Cerebellar cortex (tissue), 1 donor: ENCODE measurements at places on chromosomes 12 and 14.

DNA sequence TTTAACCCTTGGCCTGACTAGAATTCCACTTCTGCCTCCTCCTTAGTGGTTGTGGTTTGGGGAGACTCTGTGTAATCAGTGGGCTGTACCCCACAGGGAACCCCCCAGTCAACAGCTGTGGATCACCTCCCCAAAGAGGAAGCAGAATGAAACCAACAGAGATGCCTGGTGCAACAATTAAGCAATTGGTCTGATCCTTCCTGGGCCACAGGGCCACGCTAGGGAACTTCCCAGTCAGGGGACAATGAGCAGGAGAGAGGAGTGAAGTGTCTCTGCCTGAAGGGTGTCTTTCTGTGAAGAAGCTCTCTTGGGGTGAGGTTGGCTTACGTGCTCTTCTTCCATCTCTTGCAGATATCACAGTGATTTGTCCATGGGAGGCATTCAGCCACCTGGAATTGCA, 8.2 kb downstream of the PDE6H start:
- DNase-seq = no peak

DNA sequence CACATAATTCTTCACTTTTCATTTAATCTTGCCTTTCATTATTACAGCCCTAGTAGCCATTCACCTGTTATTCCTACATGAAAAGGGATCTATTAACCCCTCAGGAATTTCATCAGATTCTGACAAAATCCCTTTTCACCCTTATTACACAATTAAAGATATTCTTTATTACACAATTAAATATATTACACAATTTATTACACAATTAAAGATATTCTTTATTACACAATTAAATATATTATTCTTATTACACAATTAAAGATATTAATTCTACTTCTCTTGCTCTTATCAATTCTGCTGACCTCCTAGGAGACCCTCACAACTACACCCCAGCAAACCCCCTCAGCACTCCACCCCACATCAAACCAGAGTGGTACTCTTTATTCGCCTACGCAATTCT, 77.1 kb downstream of the SINHCAF start:
- DNase-seq = no peak

GRCh38 chr14:49479432-49479831, 106.7 kb downstream of the RPS29 start:
- no peak for DNase-seq

DNA sequence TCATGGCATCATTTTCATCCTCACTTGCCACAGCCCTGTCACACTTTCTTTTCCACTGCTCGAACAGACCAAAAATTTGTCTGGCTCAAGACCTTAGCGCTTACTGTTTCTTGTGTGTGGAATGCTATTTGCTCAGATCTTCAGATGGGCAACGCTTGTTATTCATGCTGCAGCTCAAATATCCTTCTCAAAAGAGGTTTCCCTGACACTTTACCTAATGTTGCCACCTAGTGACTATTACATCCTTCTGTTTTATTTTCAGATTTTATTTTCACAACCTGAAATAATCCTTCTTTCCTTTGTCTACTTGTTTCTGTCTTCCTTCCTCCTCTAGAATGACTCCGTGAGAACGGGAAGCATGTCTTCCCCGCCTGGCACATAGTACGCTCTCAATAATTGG, 5.6 kb downstream of the FBXO33 start:
- DNase-seq = peak; percentile 45

- DNase-seq = no peak
These were observed 824 bp downstream of the OAS1 start for GRCh38 chr12:112907415-112908157.

GRCh38 chr14:104112609-104113571, 25.5 kb upstream of the KIF26A start:
- DNase-seq = no peak

DNA sequence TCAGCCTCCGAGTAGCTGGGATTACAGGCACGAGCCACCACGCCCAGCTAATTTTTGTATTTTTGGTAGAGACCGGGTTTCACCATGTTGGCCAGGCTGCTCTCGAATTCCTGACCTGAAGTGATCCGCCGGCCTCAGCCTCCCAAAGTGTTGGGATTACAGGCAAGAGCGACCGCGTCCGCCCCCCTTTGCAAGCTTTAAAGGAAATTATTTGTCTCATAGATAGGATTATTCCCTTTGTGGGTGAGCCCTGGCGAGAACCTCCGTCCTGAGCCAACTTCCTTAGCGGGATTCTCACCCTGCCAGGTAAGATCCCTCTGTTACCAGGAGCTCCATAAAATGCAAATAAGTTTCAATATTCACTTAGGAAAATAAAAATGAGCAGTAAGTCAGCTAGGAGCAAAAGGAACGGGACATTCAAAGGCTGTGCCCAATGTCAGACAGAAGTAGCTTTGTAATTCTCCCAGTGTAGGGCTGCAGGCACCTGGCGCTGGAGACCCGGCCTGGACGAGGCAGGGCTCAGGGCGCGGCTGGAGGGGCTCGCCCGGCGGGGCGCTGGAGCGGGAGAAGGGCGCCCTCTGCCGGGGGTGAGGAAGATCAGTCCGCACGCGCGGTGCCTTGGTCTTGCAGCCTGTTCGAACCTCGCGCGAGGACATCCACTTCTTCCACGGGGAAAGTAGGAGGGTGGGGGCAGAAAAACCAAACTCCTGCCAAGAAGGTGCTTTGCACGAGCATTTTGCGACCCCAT, 47.2 kb upstream of the PLXNC1 start:
- peak; percentile 52 for DNase-seq

GRCh38 chr12:52781399-52782082, 4.4 kb upstream of the KRT76 start:
- DNase-seq = no peak

GRCh38 chr14:71238835-71239234, 331.6 kb downstream of the PCNX1 start:
- DNase-seq = no peak

DNA sequence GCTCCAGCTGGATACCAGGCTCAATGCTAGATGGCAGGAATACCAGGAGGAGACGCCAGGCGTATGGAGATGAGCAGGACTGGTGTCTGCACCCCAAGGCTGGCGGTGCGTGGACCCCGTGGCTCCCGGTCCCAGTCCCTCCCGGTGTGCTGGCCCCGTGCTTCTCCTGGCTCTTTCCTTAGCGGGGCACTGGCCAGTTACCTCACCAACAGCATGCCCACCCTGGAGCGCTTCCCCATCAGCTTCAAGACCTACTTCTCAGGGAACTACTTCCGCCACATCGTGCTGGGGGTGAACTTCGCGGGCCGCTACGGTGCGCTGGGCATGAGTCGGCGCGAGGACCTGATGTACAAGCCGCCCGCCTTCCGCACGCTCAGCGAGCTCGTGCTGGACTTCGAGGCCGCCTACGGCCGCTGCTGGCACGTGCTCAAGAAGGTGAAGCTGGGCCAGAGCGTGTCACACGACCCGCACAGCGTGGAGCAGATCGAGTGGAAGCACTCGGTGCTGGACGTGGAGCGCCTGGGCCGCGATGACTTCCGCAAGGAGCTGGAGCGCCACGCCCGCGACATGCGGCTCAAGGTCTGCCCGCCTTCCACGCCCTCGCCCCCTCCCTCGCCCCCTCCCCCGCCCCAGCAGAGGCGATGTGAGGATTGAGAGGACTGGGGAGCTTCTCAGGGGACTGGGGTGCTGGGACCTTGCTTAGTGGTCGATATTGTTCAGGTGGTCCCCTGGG, 14.6 kb downstream of the VASH1 start:
- DNase-seq = no peak
